ENCODE measurements at places on chromosomes 3 and 15. TPM values are rescaled to one million over a fixed set of nuclear protein-coding genes. Genes with fewer than 3 reads are reported as not detected.

HRG gene
- total RNA-seq, result not detected

SLC15A2 gene
- total RNA-seq, result 14.4 TPM

CYP1A2 gene
- total RNA-seq, result not detected

LINGO1 gene
- total RNA-seq, result not detected

PLCB2 gene
- 166 TPM for total RNA-seq

KBTBD8 gene
- total RNA-seq, result 32.6 TPM

ZNF501 gene
- total RNA-seq, result 6.1 TPM

GRCh38 chr3:89098173-89098572 lies 9.2 kb upstream of the EPHA3 start:
- DNase-seq, result no peak

GRCh38 chr3:43873723-43874122 lies 183.0 kb downstream of the ABHD5 start:
- DNase-seq, result no peak

- DNase-seq, result no peak
Measured at GRCh38 chr15:63212050-63213004, 22.9 kb downstream of the RAB8B start.

DNA sequence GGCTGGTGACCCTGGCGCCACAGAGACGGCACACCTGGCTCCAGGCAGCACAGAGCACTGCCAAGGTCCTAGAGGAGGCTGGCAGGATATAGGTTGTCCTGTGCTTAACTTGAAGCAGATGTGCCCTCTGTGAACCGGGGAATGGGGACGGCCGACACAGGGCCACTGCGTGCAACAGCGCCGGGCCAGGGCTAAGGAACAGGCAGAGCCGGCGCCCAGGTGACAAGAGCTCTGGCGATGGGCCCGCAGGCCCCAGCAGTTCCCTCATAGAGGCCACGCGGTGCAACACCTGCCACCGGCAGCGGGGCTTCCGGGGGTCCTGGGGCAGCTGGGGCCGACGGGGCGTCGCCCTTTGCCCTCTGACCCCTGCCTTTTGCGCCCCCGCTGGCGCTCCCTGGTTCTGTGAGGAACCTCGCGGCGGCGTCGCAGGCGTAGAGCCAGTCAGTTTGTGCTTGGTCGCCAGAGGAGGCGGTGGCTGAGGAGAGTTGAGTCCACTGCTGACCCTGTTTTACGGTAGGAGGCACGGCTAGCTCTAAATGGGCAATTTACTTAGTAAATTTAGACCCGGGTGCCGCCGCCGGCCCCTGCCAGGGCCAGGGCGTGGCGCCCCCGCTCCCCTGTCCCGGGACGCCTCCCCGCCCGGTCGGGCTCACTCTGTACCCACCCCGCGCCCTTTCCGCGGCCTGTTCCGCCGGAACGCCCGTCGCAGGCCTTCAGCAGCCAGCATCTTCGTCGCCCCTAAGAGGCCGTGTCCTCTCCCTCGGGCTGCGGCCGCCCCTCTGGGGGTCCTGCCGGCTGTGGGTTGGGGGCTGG lies at the start of gene NPAP1:
Gene NPAP1 (plus strand): TSS at position 444 of the 813 bp plus-strand sequence. CDS start 93 bp downstream, at position 537.
- no peak for DNase-seq

- no peak for DNase-seq
Measured at GRCh38 chr3:114418107-114418506, 124.3 kb downstream of the TIGIT start.

DNA sequence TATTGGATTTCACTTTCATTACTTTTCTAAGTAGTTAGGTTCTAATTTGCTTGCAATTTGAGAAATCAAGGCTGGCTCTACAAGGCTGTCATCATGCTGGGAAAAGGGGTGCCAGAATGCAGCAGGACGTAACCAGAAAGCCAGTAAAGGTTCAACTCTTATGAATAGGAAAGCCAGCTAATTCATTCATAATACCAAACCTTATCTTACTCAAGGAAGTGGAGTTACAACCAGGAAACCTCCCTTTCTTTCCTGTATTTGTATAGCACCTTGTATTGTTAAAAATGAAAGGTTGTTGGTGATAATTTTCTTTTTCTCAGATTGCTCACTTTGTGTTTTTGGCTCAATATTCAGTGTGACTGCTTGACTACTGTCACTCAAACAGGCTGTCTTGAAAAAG lies 109.4 kb downstream of the FILIP1L start:
- DNase-seq, result no peak

- no peak for DNase-seq
Measured at GRCh38 chr3:98460220-98460619, 2.8 kb upstream of the OR5K1 start.

DNA sequence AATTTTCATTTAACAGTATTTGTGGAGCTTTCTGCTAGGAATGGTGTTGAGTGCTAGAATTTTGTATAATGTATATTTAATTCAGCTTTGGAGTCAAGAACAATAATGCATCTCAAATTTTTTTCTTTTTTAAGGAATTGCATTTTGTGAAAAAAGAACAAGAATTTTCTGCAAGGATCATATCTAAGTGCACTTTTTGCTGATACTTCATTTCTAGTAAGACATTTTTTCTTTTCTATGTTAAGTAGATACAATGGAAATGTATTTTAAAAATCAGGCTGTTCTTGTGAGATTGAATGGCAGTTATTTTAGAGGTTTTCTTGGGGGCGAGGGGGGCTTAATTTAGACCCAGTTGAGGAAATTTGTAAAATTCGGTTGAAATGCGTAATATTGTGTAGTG lies 32.5 kb downstream of the MEF2A start:
- no peak for DNase-seq

GRCh38 chr3:119930286-119930685 lies 148.4 kb downstream of the NR1I2 start:
- no peak for DNase-seq

GRCh38 chr15:41882689-41883483 lies 11.0 kb downstream of the SPTBN5 start:
- DNase-seq, result peak; percentile 36

DNA sequence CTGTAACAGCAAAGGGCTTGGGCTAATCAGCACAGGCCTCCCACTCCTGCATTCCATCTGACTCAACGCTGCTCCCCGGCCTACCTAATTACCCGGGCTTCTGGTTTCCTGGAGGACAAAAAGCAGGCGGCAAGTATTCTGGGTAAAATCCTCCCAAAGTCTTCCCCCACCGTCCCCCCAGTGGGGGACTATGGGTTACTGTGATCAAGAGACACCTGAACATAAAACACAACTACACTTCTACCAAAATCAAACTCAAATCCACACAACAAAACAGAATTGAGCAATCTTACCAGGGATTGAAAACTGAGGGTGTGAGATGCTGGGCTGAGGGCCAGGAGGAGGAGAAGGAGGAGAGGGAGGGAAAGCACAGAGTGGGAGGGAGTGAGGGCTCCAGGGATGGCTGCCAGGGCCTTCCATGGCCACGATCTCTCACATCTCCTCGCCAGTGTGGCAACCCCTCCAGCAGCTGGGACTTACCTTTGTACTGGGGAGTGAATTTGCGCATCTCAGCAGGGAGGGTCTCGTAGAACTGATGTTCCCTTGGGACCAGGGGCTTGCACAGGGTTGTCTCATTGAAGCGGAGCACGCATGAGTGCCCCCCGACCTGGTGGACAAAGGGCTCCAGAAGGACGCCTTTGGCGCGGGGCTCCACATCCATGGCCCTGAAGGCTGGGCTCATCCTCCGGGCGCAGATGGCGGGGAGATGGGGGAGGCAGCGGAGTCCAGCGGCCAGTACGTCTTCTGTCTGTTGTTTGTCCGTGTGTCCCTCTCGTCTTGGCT lies 9.1 kb upstream of the NCKIPSD start:
- no peak for DNase-seq

DNA sequence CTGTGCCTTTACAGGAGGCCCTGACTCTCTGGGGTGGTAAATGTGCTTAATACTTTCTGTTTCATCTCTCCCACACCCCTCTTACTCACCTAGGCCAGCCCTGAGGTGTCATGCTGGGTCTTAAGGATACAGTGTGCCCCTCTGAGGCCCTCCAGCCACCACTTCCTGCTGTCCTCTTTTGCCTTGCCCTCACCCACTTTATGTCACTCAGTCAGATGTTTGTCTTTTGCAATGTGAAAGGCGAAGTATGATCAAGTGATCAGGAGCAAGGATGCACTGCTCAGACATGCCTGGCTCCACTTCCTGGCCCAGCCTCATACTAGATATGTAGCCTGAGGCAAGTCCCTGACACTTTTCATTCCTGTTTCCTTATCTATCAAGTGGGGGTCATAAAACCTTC lies 339.0 kb upstream of the NR2E3 start:
- DNase-seq, result no peak

DNA sequence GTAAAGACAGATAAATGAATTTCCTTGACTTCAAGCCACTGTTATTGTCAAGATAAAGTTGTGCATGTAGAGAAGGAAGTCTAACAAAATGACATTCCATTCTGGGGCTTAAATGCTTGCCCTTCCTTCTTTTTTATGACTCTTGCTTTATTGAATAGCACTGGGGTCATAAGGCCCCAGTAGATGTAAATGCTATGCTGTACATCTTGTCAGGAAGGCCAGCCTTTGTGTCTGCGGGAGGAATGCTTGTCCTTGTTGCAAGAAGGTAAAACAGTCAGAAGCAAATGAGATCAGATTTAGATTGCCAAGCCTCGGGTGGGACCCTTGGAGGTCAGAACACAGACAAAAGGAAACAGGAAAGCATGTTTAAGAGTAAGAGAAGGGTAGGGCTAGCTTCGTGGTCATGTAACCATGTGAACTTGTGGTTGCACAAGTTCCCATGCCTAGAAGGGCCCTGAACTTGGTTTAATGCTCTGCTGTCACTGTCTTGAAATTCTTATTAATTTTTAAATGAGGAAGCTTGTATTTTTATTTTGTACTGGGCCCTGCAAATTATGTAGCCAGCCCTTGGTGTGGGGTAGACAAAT lies 81.5 kb downstream of the PPM1L start:
- no peak for DNase-seq

DNA sequence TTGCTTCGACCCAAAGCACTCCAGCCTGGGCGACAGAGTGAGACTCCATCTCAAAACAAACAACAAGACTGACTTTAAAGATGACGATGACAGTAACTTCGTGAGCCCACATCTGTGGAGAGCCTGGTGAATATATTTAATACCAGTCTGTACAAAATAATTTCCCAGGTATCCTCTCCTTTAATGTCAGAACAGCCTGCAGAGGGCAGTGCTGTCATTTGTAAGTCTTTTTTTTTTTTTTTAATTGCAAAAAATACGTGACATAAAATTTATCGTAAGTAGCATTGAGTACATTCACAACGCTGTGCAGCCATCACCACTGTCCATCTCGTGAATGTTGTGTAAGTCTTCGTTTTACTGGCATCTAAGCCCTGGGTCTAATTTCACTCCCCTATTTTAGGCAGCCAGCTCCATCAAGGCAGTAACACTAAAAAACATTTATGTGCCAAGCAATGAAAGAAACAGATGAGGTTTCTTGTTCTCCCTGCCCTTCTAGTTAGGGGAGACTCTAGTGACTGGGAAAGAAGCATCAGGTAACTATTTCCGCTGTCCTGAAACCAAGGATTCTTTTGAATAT lies 1.4 kb downstream of the HTD2 start:
- peak; percentile 76 for DNase-seq

- no peak for DNase-seq
Measured at GRCh38 chr15:34753236-34753894, 1.4 kb downstream of the GJD2 start.

- peak; percentile 59 for DNase-seq
Measured at GRCh38 chr15:93035953-93036810, 52.8 kb downstream of the RGMA start.

GRCh38 chr15:62904041-62904910 lies 138.3 kb upstream of the TPM1 start:
- no peak for DNase-seq

- peak; percentile 17 for DNase-seq
Measured at GRCh38 chr3:138686771-138687221, 78.2 kb downstream of the FAIM start.

DNA sequence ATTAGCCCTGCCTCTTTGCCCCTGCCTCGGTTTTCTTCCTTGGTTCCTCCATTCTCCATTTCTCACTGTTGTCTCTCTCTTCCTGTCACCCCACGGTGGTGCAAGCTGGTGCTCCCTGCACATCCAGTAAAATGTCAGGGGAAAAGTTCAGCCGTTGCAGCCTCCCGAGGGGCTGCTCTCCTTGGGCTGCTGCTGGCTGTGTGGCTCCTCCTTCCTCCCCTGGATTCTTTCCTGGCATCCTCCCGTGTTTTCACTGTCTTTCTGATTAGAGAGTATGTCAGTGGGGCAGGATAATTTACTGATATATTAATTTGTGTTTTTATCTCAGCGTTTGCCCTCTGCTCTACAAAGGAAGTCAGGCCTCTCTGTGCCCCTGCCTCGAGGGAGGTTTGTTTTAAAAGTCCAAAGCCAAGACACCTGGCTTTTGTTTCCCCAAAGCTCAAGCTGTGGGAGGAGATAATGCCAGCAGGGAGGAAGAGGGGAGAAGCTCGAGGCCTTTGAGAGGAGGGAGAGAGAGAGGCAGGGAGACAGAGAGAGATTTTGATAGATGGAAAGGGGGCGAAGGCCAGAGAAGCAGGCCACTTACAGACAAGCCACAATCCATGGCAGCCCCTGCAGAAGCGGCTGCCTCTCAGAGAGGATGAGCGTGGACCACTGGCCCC lies 150.3 kb upstream of the NR2F2 start:
- DNase-seq, result no peak

- DNase-seq, result peak; percentile 78
Measured at GRCh38 chr15:77002954-77003912, 8.3 kb downstream of the PSTPIP1 start.

DNA sequence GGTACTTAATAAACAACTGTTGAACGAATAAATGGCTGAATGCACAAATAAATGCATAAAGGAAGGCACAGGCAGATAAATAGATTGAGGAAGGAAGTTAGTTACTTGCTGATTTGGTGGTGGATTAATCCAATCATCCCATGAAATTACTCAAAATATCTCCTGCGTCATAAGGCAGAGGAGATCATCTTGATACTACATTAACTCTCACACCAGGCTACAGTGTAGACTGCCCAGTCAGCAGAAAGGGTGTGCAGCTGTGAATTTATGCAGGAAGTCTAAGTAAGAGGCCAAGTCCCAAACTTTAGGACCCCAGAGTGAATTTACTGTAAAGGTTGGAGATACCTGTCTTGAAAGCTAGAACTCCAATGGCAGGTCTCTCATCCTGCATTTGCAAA lies 38.6 kb downstream of the PRICKLE2 start:
- DNase-seq, result no peak
